ENCODE measurements at places on chromosomes 5 and 9.

DNA sequence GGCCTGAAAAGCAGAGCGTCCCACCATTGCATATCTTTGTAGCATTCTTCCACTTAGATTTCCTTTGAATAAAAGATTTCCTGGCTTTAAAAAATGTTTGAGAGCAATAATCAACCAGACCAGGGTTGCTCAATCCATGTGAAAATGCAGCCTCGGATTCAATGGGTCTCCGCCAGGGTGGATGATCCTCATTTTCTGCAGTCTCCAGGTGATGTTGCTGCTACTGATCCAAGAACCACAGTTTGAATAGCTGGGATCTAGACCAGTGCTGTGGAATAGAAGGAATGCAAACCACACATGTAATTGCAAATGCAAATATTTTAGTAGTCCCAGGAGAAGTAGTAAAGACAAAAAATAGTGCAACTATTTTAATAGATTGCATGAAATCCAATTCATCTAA lies 317.6 kb downstream of the IRX1 start:
- no peak for DNase-seq

- no peak for DNase-seq
These were observed 218.0 kb upstream of the C9orf72 start for GRCh38 chr9:27791311-27791710.

DNA sequence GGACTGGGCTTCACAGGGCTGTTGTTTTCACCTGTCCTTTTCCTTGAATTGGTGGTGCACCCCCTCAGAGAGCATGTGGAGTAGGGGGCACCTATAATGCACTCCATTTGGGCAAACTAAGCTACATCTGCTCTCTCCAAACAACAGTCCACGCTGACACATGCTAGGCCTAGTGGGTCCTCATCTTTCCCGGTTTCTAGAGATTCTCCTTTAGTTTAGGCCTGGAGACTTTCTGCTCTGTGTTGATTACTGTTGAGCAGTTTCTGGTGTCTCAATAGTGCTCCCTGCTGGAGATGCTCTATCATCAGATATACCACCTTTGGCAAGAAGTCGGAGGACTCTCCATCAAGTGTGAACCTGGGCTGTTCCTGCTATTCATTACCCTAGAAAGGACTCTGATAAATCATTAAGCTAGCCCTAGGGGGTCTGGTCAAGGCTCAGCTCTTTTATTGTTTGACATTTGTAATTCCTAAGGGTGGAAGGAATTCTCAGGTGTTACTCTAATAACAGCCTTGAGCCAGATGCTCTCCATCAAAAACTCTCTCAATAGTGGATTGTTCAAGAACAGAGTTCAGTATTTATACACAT lies 64.0 kb upstream of the FYB1 start:
- peak; percentile 31 for DNase-seq

DNA sequence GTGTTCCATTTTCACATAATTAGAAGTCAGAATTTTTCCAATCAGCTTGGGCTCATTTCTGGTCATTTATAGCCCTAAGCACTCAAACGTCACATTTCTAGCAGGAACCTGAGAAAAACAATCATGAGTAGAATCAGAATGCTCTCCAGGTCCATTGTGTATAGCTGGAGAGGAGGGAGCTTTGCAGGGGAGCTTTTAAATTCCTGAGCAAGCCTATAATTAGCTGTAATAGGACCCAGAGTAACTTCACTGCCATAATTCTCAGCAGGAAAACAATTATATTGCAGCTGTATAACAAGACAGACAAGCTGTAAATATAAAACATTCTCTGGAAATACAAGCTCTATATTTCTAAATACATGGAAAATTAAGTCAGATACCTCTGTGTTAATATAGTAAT lies 637.6 kb upstream of the SGCD start:
- no peak for DNase-seq

- no peak for DNase-seq
These were observed 122.7 kb downstream of the SLIT3 start for GRCh38 chr5:169178274-169178673.

- no peak for DNase-seq
These were observed 6.1 kb downstream of the VAV2 start for GRCh38 chr9:133986061-133986460.

DNA sequence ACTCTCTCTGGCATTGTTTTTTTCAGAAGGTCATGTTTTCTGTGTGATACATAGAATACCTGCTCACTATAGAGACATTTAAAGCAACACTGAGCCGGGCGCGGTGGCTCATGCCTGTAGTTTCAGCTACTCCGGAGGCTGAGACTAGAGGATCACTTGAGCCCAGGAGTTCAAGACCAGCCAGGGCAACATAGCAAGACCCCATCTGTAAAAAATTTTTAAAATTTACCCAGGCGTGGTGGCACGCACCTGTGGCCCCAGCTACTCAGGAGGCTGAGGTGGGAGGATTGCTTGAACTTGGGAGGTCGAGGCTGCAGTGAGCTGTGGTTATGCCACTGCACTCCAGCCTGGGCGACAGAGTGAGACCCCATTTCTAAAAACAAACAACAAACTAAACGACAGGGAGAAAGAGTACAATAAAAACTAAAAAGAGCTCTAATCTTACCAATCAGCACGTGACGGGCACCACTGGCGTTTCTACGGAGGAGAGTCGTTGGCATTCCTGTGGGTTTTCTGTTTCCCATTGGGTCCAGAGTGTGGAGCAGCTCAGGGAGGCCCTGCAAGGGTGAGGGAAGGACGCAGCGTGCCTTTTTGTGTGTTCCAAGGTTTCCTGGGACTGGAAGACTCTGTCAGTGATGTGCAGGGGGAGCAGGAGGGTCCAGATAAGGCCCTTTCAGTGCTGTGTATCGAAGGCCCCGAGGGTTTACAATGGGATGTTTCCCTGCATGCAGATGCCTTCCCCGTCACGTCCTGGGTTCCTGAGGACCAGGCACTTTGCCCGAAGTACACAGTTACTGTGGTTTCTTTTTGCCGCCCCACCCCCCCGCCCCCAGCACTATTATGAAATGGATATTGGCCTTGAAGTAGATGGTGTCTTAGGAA lies 7.2 kb upstream of the RNU6ATAC start:
- DNase-seq, result no peak

DNA sequence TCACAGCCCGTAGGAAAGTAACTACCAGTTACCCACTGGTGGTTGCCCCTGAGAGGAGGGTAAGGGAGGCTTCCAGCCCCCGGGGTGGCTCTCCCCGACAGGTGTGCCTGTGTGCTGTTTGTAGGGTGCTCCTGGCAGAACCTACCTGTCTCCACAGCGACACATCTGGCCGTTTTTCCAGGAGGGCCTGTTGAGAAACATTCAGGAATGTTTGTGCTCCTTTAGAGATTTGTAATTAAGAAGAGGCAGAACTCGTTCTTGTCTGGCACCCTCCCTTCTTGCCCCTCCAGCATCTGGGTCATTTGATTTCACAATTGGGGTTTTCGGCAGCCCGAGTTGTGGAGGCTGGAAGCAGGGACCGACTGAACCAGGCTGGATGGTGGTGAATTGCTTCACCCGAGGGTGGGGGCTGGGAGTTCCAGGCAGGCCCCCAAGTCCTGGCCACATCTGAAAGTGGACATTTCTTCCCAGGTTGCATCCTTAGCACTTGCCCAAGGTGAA lies 74.2 kb downstream of the WWC1 start:
- no peak for DNase-seq
